ENCODE measurements at places on chromosomes 1 and 21.

GRCh38 chr1:180930687-180931086, 18.0 kb downstream of the KIAA1614 start:
- no peak for DNase-seq

- no peak for DNase-seq
Measured at GRCh38 chr1:185363205-185363604, 46.2 kb upstream of the IVNS1ABP start.

- no peak for DNase-seq
Measured at GRCh38 chr1:224393294-224393693, 36.6 kb downstream of the CNIH4 start.

DNA sequence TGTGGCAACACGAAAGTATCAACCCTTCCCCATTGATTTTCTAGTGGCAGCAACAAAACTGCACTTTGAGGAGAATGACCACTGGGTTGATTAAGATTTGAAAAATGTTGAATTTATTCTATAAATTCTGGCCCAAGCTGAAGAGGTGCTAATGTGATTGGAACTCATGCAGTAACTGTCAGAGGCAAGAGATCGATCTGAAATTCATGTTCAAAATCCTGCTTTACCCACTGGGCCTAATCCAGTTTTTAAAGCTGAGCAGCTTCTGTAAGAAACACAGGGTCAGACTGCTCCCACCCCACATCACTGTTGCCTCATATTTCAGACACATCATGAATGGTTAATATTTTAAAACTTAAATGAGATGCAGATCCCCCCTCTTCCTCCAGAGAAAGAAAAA, 617.5 kb upstream of the BEND5 start:
- no peak for DNase-seq

GRCh38 chr1:184990204-184990603, 15.9 kb upstream of the NIBAN1 start:
- no peak for DNase-seq

DNA sequence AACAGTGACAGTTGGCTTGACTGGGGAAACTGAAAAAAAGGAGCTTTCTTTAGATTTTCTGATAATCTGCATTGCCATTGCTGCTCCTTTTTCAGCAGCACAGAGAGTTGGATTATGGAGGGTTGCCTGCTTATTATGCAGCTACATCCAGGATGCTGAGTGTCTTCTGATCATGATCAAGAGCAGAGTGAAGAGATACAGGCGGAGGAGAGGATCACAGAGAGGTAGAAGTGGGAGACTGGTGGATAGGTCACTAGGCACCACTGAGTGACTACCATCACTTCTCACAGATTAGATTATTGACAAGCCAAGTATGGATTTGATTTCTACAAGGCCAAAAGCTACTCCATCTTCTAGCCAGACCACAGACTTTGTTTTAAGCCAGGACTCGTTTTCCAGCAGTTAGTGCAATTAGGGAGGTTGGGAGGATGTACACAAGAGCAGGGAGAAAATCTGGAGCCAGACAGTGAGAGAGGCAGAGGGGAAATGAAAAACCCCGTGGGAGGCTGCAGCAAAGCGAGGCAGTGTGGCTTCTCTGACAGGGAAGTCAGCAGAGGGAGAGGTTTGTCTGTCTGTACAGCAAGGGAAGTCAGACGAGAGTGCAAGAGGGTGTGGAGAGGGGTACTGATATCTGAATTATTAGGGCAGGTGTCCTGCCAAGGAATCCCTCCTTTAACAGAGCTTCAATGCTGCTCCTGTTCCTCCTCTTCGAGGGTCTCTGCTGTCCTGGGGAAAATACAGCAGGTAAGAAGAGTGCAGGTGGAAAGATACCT, at the start of gene CD1E:
Gene CD1E, plus strand, starts transcription at position 592 of the 773 bp plus-strand sequence. Its CDS starts 95 bp downstream, at position 687.
- DNase-seq, result no peak

DNA sequence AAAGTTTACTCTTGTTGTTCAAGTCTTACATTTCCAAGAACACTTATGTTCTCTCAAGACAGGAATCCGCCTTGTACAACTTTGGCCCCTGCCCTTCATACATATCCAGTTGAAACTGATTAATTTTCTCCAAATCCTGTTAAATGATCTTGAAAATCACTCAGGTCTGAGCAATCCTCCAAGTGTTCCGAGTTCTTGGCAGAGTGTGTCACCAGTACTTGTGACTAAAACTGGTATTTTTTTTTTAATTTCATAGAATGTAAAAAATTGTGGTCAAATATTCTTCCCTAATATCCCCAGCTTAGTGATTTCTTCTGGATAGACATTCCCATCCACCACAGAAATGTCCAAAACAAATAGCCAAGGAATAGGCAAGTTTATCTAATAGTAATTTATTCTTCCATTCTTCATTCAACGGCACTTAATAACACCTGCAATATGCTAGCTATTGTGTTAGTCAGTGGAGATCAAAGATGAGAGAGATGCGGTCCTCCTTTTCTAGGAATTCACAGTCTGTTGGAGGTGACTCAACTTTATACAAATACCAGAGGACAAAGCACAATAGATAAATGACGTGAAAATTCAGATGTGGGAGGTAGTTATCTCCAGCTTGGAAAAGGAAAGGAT, 71.4 kb downstream of the DIRAS3 start:
- DNase-seq, result no peak

- no peak for DNase-seq
Measured at GRCh38 chr1:86429835-86430234, 5.9 kb downstream of the CLCA2 start.

All from hypothalamus (tissue), 51 donors.